ENCODE measurements at places on chromosomes 16 and 17.

GRCh38 chr17:82054351-82055022, 2.8 kb downstream of the GPS1 start:
- DNase-seq = no peak

GRCh38 chr17:44932787-44933097, 14.8 kb downstream of the KIF18B start:
- DNase-seq = no peak

DNA sequence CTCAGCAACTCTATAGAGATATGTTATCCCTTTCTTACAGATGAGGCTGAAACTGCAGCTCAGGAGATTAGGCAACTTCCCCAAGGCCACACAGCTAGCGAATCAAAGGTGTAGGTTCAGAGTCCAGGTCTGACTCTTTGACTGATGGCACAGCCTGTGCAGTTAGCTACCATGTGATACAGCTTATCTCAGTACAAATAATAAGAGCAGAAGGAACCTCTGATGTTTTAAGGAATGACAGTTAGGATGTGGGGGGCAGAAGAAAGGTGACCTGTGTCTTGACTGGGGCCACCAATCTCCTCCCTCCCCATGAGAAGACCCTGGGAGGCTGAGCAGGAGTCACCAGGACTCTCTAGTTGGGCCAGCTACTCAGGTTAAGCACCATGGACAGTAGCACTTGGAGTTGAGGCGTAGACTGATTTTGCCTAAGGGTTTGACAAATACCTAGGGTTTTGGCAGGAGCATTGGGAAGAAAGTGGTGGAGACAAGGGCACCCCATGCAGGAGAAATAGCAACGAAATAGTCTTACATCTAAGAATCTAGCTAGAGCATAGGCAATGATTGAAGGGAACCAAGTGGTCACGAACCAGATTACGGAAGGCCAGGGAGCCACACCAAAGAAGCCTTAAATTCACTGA, 22.8 kb upstream of the ACSM2B start:
- DNase-seq = no peak

- DNase-seq = no peak
These were observed 761 bp upstream of the MATCAP1 start for GRCh38 chr16:67184453-67184994.

GRCh38 chr16:2078691-2079090, 30.9 kb downstream of the TSC2 start:
- no peak for DNase-seq
